Lung microvascular endothelial cell (primary cell): ENCODE measurements at places on chromosomes 7 and 10.
A peak's percentile ranks its signal among the peaks of the same experiment; 100 is the strongest.

DNA sequence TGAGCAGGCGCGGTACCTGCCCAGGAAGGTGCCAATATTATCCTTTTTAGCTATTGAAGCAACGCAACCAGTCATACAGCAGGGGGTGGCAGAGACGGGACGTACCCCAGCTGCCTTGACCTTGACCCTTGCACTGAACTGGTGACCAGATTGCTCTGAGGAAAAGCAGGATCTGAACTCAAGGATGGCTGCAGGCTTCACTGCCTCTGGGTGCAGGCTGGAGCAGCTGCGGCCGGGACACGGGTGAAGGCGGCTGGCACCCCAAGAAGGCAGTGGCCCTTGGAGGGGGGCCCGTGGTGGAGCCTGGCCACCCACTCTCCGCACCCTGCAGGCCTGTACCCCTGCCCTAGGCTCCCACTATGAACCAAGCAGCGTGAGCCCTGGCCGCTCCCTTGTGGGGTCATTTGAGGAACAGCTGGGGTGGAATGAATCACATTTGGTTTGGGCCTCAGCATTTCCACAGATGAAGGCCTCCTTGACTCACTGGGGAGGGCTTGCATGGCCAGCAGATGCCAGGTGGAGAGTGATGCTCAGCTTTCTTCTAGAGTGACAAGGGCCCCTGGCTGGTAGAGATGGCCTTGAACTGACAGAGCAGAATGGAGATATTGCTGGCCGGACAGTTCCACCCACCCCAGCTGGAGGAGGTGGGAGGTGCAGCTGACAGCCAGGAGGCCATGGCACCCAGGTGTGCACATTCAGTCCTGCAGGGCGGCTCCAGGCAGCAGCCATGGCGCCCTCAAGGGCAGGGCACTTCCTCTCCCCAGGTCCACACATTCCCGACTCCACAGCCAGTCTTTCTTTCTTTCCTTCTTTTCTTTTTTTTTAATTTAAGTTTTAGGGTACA, 218.7 kb downstream of the WDR37 start:
- no peak for DNase-seq

DNA sequence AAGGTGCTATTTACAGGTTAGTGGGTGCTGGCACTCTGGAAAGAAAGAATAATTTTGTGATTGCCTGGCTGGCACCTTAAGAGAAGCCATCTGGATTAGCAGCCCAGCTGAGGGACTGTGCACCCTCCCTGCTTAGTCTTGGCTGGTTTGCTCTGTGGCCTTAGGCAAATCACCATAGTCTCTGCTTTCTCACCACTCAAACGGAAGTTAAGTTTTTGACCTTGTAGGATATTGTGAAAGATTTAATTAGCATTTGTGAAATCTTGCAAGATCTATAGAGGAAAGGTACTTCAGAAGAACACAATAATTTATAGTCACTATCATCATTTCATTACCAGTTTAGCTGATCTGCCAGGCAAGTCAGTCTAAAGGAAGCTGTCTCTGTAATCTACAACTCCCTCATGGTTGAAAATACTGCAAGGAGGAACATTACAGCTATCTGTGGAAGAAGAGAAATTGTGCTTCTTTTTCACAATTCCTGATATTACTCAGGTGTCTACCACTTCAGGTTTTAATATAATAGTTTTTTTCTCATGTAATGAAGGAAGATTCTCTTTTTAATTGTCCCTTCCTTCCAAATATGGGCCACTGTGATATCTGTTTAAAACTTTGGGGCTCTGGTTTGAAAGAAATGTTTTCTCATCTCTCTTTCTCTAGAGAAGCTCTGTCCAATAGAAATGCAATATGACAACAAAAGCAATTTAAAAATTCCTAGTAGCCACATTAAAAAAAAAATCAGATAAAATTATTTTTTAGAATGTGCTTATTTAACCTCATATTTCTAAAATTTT, 219.6 kb downstream of the PTEN start:
- DNase-seq, result no peak

DNA sequence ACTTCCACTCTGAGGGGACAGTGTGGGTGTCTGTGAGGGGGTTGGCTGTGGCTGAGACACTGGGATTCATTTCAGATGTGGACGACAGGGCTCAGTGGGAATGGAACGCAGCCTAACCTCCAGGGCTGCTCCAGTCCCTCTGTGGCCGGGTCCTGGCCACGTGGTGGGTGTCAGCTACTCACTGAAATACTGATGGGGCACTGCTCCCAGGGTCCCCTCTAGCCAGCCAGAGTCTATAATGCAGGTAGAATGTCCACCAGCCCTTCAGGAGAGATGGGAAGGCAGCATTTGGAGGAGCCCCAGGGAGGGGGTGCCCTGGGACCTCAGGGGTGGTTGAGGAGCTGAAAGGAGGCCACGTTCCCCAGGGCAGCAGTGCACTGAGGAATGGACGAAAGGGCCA, 87.2 kb upstream of the LANCL2 start:
- no peak for DNase-seq

DNA sequence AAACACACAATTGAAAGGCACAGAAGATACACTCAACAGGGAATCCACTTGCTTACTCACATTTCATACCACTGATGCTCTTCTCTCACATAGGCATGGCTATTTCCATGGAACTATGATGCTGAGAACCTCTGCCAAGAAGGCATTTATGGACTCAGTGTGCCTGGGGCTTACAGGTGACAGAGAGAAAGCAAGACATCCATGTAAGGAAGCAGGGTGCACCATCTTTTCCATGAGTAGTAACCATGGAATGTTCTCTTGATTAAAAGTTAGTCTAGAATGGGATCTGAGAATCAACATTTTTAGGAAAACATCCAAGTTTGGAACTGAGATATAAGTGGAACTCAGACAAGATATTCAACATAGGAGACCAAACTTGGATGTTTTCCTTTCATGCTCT, 52.5 kb upstream of the MACC1 start:
- DNase-seq, result no peak

- DNase-seq, result no peak
Measured at GRCh38 chr10:79985481-79986072, 36.7 kb upstream of the SFTPD start.

DNA sequence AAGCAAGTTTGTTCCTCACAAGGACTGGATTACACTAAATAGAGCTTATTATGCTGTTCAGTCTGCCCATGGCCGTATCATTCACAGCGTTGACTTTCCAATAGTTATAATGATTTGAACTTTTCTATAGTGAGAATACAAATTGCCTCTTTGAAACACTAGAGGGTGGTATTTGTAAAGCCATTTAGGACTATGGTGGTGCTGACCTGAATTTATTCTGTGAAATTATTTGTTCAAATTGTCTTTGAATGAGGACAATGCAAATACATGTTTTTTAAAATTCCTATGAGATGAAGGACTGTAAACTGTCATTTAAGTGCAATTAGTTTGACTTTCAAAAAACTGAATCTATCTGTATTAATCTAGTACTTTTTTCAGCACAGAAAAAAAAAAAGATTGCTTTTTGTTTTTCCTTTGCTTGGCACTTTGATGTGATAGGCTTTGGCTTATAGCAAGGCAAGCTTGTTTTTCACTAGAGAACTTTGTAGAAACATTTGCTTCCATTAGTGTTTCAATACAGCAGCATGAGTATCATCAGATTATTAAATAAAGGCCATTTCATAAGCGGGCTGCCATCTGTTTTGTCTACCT, 122.7 kb upstream of the TMEM229A start:
- peak; percentile 53 for DNase-seq

DNA sequence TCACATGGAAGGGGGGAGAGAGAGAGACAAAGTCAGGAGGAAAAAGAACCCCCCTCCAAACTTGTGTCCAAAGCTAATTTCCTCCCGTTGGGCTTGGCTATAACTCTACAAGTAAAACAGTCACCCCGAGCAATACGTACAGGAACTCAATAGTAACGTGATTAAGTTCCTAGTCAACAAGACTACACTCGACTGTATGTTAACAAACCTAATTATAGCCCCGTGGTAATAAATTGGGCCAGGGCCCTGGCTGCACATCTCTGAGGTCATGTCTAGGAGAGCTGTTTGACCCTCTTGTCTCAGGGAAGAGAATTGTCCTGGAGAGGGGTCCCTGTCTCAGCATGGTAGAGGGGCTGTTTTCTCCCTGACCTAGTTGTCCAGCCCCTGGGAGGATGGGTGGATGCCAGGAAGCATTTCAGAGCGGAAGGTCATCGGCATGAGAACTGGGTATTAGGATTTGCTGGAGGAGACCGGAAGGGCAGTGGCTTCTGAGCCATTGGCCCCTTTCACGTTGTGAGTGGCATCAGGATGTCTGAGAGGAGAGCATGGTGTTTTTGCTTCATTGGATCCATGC, 60.2 kb upstream of the COMTD1 start:
- no peak for DNase-seq

DNA sequence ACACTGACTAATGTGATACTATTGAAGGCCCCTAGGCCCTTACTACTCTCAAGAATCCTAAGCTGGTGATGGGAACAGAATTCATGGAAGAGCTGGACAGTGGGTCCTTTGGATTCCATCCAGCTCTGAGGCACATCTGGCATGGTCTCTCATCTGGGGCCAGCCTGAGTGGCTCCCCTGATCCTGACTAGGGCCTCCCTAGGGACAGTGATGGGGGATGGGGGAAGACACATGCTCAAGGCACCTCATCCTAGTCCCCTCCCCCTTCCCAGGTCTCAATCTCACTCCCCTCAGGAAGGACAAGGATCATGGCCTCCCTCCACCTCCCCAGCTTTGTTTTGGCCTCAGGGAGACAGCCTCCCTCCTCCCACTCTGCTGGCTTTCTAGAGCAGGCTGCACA, 1.8 kb downstream of the KCNIP2 start:
- DNase-seq, result no peak
